ENCODE measurements at places on chromosomes 16 and 17.
A peak's percentile ranks its signal among the peaks of the same experiment; 100 is the strongest.

- DNase-seq, result no peak
These were observed 111.7 kb downstream of the ABCA8 start for GRCh38 chr17:68843522-68843921.

DNA sequence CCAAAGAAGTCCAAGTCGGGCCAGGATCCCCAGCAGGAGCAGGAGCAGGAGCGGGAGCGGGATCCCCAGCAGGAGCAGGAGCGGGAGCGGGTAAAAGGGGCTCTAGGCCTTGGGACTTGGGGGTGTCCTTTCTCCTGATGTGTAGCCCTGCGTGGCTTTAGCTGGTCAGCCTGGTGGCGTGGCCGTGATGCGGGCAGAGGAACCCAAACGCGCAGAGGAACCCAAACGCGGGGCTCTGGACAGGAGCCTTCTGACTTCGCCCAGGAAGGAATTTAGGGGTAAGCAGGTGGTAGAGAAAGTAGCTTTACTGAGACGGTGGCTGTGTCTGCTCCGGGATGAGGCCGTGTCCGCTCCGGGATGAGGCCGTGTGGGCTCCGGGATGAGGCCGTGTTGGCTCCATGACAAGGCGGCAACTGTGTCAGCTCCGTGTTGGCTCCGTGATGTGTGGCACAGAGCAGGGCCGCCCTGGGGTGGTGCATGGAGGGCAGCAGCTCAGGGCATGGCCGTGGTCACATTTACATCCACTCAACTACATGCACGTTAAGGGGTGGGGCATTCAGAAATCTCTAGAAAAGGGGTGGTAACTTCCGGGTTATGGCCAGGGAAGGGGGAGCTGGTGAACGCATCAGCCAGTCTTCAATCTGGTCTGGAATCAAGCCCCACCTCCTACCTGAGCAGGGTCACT, 19.5 kb downstream of the ASPSCR1 start:
- DNase-seq, result no peak

GRCh38 chr17:79192503-79193351, 118.1 kb downstream of the ENGASE start:
- no peak for DNase-seq

DNA sequence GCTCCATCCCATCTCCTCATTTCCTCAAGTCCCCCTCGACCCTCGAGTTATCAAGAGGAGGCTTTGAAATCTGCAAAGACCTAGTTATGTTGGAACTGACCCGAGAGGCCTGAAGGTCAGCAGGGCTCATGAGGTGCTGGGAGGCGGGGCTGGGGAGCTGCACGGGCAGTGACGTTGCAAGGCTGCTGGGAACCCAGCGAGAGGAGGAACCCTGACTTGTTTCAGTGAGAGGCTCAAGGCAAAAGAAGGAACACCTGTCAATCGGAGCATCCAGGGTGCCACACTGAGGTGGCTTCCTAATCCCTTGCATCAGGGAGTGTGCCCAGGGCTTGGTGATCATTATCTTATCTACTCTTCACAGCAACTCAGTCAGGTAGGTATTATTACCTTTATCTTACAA, 86.9 kb downstream of the CDH11 start:
- DNase-seq, result no peak

DNA sequence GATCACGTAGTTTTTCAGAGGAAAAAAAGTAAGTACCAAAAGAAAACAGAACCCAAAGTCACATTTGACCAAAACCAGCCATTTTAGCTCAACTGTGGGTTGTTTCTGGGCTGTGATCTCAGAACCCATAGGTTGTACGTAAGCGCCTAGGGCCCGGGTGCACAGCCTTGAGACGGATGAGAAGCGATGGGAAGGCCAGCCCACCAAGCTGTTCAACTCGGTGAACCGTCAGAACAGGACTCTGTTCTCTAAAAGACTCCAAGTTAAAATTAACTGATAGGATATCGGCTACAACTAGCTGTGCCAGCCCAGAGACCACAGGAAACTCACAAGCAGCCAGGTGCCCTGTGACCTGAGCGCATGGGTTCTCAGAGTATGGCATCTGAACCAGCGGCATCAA, 28.3 kb downstream of the USP22 start:
- no peak for DNase-seq

DNA sequence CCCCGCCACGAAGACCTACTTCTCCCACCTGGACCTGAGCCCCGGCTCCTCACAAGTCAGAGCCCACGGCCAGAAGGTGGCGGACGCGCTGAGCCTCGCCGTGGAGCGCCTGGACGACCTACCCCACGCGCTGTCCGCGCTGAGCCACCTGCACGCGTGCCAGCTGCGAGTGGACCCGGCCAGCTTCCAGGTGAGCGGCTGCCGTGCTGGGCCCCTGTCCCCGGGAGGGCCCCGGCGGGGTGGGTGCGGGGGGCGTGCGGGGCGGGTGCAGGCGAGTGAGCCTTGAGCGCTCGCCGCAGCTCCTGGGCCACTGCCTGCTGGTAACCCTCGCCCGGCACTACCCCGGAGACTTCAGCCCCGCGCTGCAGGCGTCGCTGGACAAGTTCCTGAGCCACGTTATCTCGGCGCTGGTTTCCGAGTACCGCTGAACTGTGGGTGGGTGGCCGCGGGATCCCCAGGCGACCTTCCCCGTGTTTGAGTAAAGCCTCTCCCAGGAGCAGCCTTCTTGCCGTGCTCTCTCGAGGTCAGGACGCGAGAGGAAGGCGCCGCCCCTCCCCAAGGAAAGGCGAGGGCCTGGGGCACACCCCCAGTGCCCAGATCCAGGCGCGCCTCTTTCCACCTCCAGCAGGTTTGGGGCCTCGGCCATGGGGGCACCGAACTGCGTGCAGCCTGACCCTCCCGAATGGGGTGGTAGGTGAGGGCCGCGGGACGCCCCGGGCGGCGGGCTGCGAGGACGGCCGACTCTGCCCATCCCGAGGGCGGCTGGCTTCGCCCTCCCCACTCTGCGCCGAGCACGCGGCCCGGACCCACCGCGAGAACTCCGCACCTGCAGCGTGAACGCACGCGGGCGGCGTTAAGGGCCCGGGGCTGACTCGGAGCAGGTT, 664 bp downstream of the HBQ1 start:
- peak; percentile 81 for DNase-seq

DNA sequence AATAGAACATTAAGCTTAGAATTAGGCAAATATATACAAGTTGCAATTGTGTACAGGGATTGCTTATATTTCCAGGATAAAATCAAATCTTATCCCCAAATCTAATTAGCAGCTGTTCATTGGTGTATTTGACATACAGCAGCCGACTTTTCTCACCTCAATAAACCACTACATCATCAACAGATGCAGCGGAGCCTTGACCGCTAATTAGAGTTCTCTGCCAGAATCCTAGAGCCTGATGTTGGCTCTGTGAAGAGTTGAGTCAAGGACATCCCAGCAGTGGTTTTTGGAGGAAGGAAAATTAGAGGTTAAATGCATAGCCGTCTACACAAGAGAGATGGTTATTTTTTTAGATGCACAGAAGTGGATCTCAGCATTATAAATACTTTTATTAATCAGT, 221.9 kb upstream of the CACNG5 start:
- no peak for DNase-seq

DNA sequence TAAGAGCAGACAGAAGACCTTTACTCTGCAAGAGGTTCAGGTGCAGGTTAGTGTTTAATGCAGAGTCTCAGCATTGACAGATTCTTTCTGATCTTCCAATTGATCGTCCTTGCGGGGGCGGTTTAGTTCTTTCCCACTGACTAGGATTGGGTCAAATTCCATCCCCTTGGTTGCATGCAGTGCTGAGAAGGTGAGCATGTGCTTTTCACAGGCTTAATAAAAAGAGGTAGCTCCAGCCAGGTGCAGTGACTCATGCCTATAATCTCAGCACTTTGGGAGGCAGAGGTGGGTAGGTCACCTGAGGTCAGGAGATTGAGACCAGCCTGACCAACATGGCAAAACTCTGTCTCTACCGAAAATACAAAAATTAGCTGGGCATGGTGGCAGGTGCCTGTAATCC, 7.5 kb upstream of the ITGAD start:
- no peak for DNase-seq

DNA sequence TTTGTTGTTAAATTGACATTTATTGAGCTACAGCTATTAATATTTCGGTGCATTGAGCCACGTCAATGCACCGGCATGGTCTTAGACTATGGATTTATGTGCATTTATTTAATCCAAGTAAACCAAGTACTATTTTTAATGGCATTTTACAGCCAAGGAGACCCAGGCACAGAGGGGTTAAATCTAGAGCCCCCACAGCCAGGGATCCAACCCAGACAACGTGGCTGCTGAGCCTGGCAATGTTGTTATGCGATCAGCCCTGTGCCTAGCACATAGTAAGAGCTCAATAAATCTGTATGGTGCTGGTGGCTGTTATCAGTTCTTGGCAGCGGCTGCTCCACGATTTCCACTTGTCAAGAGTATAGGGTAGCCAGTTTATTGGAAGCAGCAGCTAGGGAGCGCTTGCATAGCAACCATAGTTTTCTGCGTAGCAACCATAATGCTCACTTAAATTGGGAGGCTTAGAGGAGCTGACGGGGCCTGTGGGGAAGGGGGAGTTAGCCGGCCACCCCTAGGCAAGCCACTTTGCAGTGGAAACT, 541 bp upstream of the RBBP6 start:
- DNase-seq, result no peak

- no peak for DNase-seq
These were observed 61.1 kb upstream of the CIBAR2 start for GRCh38 chr16:85173146-85173980.

- DNase-seq, result no peak
These were observed at the start of gene TMEM114 for GRCh38 chr16:8589900-8590688. TMEM114 (minus strand) TSS chr16:8590511; CDS start chr16:8589838, 673 bp downstream.

- DNase-seq, result no peak
These were observed 2.0 kb downstream of the PRR14 start for GRCh38 chr16:30652718-30653117.

GRCh38 chr17:59010026-59010425, 96.7 kb downstream of the TRIM37 start:
- DNase-seq, result no peak

DNA sequence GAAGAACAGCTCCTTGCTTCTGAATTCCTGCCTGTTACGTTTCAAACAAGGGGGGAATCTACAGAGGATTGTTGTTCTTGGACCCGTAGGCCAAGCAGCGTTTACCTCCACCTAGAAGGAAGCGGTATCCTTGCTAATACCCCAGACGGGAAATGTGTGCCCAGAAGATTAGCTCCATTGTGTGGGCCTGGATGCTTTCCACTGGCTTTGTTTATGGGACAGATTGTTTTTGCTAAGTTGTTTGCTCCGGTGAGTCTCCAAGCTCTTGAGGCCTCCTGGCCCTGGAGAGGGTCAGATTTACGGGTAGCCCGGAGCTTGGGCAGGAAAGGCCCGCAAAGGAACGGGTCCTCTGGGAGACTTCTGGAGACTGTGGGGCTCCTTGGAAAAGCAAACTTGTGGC, 28.4 kb upstream of the MRTFB start:
- DNase-seq, result no peak

GRCh38 chr16:2233872-2234812, 2.1 kb upstream of the DNASE1L2 start:
- no peak for DNase-seq

GRCh38 chr17:42562388-42563142, 617 bp downstream of the COASY start:
- no peak for DNase-seq
